ENCODE measurements at places on chromosomes 6 and 20. TPM values are rescaled to one million over a fixed set of nuclear protein-coding genes. Genes with fewer than 3 reads are reported as not detected.

GRCh38 chr6:105982761-105983540 is 103.2 kb upstream of the PRDM1 start:
- no peak for DNase-seq

GRCh38 chr20:19682249-19682648 is 75.8 kb upstream of the RIN2 start:
- DNase-seq = no peak

BCAS1 gene
- not detected for total RNA-seq

DNA sequence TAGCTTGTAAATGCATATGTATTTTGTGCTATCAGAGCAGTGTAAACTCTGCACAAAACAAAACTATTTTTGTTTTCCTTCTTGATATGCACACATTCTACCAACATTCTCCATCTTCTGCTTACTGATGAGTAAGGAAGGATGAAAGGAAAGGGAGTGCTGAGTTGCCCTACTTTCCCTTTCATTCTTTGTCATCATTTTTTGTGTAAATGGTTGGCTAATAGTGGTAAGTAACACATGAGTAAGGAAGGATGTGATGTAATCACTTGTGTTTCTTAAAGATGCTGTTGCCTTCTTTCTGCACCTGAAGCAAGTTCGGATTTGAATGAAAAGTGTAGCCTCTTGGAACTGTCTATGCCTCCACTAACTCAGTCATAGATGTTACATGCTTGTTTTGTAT is 4.6 kb upstream of the REV3L start:
- DNase-seq = no peak

CGAS gene
- total RNA-seq = 7.8 TPM

DNA sequence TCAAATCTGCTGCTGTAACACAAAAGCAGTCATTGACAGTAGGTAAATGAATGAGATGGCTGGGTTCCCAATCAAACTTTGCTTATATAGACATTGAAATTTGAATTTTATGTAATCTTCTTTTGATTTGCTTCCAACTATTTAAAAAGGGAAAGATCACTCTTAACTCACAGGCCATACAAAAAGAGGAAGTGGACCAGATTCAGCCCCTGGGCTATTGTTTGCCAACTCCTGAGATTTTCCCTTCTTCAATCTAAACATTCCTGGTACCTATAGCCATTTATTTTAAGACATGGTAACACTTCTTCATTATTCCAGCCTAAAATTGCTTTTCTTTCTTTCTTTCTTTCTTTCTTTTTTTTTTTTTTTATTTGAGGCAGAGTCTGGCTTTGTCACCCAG is 260.6 kb downstream of the TFAP2A start:
- no peak for DNase-seq
